ENCODE measurements at places on chromosomes 5 and 9.

GRCh38 chr9:110626101-110626829, 42.3 kb upstream of the MUSK start:
- no peak for DNase-seq

DNA sequence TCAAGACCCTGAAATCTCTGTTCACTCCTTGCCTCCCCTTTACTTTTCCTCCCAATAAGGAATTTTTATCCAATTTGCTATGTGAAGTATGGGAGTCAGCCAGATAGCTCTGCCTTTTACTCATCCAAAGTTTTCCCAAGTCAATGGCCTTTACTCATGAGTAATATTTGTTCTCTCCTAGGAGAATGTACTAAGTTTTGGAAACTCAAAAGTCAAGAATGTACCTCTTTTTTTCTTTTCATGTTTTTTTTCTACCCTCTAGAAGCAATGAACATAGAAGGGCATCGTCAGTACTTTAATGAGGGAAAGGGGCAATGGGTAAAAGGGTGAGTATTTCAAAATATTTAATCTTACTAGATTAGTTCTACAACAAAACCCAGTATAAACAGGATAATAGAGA, 140.2 kb upstream of the SGCD start:
- DNase-seq: no peak

GRCh38 chr5:111813537-111813936, 56.5 kb upstream of the NREP start:
- DNase-seq: no peak

DNA sequence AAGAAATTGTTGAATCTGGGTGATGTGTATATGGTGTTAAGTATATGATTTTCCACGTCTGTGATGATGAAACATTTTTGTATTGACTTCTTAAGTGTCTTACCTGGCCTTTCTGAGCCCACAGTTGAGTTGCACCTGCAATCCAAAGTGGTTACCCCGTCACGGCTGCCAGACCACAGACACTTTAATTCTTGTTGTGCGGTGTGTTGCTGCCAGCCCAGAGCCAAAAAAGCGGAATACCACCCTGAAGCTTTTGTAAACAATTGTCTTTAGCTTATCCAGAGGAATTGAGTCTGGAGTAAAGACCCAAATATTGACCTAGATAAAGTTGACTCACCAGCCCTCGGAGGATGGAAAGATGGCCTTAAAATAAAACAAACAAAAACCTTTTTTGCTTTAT, 35.1 kb downstream of the MTAP start:
- no peak for DNase-seq

GRCh38 chr5:28156981-28157380, 1118.6 kb upstream of the CDH9 start:
- no peak for DNase-seq

DNA sequence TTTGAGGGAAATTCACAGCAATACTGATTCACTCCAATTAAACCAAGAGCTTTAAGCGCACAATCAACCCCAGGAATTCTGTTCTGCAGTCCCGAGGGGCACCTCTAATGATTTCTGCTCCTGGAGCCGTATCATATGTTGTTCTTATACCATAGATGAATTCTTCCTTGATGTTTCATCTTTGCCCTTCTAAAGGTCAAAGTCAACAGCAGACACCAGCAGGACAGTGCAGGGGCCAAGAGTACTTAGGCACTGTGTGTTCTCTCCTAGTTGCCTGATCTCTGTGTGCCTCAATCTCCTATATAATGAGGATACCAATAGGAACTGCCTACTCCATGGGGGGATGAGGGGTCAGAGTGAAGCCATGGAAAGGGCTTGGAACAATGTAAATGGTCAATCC, 16.5 kb downstream of the EPB41L4B start:
- DNase-seq: no peak

- DNase-seq: no peak
Measured at GRCh38 chr9:20373263-20373662, 249.0 kb downstream of the MLLT3 start.

GRCh38 chr9:69009708-69010107, 4.2 kb downstream of the PRKACG start:
- DNase-seq: no peak
